ENCODE measurements at places on chromosomes 13 and 19.

DNA sequence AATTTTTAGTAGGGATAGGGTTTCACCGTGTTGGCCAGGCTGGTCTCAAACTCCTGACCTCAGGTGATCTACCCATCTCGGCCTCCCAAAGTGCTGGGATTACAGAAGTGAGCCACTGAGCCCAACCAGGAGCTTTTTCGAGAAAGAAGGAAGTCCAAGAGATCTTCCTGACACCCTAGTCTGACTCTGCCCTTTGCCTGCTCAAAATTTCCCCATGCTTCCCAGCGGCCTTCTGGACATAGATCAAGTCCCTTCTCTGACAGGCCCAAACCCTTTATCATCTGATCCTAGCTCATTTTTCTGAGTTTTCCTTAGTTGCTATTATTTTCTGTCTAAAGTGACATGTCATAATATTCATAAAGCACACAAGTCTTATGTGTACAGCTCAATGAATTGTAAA is 1.5 kb upstream of the BAX start:
- no peak for DNase-seq

DNA sequence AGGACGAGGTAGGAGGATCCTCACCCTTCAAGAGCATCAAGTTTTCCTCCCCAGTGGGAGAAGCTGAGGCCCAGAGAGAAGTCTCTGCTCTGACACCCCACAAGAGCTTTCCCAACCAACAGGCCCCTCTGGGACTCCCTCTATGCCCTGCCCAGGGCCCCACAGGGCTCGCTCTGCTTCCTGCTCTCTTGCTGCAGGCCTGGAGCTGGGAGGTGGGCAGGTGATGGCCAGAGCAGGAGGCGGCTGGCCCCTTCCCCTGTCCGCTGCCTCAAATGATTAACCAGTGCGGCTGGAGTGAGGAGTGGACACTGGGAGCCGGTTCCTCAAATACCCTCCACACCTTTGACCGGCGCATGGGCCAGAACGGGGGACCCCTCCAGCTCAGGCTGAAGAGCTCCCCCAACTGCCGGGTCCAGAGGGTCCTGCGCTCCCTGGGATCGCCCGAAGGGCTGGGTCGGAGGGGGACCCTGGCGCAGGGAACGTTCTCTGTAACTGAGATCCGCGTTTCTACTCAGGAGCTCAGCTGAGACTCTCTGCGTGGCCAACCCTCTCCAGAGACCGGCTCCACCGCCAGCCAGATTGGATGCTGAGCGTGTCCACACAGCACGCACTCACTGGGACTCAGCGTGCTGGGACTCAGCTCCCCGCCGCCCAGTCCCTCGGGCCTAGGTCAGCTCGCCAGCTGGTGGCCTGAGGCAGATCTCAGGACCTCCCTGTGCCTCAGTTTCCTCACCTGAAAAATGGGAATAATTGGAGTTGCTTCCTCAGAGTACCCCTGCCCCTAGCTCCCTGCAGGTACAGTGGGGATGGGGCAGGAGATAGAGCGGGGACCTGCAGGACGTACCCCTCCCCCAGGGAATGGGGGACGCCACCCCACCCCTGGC is 6.7 kb upstream of the ONECUT3 start:
- no peak for DNase-seq

DNA sequence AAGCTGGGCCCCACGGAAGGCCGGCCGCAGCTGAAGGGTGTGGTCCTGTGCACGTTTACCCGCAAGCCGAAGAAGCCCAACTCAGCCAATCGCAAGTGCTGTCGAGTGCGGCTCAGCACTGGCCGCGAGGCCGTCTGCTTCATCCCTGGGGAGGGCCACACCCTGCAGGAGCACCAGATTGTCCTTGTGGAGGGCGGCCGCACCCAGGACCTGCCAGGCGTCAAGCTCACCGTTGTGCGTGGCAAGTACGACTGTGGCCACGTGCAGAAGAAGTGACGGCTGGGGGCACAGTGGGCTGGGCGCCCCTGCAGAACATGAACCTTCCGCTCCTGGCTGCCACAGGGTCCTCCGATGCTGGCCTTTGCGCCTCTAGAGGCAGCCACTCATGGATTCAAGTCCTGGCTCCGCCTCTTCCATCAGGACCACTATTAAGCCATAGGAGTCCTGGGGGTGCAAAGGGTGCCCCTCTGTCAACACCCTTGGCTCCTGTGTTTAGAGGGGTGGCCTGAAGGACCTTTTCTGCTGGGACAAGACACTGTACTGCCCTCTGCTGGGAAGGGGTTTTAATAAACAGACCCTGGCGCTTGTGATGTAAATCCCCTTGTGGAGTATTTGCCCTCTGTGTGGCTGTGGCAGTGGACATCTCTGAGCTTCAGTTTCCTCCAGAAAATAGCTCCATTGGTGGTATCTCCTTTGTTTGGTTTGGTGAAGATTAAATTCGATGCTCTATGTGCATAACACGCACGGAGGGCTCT is 1.9 kb downstream of the MRPS12 start:
- DNase-seq: no peak

DNA sequence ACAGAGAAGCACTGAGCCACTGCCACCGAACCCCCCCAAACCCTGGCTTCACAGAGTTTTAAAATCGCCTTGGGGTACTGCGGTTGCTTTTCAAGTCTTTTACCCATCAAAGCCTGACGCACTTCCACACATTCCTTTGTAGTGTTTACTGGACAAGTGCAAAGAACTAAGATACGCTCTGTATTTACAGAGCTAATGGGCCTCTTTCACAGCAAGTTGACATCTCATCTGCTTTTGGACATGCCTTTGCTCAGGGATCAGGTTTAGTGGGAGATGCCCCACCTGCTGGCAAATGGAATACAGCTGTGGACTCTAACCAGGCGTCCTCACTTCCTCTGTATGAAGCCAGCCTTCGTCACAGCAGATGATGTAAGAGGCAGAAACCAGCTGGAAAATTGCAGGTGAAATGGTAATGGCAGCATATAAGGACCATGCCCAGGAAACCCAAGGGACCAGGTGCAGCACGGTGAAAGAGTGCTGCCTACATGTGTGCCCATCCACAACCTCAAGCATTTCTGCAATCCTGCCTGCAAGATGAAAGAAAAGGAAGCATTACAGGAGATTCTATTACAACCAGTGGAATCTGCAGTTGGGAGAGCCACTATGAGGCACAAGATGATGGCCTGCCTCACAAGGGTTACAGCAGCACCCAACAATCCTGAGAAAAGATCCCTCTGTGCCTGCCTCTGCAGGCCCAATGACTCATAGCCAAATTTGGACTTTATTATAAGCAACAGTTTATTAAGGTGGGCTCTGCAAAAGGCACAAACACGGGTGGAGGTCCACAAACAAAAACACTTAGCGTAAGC is 34.7 kb downstream of the BRD4 start:
- DNase-seq: no peak

DNA sequence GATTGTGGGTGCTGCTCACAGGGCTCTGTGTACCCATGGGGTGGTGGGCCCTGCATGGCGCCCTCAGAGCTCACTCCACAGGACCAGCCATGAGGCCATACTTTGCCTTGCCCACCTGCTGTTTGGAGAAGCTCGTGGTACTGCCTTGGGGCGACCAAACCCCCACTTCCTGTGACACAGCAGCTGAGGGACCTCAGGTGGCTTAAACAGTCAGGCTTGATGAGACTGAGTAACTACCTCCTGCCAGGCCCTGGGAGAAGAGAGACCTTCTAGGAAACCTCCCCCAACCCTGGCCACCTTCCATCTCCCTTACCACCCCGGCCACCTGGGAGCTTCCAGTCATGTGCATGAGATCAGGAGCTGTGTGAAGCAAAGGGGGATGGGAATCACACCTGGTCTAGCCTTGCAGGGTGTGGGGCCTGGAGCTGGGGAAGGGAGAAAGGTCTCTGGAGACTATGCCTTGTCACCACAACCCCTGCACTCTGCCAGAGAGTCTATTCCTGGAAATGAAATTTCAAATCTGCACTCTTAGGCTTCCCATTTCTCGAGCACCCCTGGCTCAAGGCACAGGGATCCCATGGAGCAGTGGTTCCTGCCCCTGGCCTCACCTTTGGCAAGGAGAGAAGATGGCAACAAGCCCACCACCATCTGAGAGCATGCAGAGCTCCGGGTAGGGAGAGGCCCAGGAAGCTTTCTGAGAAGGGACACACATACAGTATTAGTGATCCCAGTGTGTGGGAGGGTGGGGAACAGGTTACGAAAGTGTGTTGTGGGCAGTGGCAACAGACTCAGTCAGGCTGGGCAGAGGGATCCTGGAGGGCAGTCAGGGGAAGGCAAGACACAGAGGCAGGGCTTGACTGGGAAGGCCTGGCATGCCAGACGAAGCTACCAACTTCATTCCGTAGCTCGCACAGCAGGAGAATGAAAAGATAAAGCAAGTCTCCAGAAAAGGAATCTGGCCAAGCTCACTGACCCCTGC is 125.0 kb downstream of the URI1 start:
- DNase-seq: no peak

- no peak for DNase-seq
Observed at GRCh38 chr19:18629166-18630088, 7.4 kb upstream of the KLHL26 start.

DNA sequence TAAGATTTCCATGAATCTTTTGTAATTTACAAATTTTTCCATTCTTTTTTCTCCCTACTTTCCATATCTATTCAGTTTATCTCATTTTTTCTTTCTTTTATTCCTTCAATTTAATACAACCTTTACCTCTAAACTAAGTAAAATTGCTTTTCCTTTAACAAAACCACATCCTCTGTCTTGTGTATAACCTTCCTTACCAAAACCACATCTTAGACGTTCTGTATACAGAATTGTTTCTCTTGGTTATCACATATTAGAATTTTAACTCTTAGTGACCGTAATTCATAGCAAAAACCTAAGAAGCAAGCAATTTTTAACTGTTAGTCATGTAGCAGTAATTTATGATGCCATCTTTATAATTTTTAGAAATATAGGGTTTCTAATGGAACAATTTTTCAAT is 15.0 kb downstream of the PPP5C start:
- DNase-seq: no peak

DNA sequence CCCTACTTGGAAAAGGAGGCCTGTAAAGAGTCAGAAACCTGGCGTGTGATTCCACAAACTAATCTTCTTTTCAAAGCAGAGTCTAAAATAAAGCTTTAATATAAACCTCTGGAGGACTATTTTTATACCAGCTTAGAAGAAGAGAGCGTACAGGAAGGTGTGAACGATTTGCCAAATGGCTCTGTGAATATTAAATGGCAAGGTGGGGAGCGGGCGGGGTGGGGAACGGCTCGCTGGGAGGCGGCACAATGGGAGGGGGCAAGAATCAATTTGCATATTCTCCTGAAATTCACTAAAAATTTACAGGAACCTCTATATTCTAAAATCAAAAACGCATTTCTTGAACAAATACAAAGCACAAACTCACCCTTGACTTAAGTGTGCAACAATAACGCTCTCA is 982 bp downstream of the ZNF780B start:
- DNase-seq: no peak

DNA sequence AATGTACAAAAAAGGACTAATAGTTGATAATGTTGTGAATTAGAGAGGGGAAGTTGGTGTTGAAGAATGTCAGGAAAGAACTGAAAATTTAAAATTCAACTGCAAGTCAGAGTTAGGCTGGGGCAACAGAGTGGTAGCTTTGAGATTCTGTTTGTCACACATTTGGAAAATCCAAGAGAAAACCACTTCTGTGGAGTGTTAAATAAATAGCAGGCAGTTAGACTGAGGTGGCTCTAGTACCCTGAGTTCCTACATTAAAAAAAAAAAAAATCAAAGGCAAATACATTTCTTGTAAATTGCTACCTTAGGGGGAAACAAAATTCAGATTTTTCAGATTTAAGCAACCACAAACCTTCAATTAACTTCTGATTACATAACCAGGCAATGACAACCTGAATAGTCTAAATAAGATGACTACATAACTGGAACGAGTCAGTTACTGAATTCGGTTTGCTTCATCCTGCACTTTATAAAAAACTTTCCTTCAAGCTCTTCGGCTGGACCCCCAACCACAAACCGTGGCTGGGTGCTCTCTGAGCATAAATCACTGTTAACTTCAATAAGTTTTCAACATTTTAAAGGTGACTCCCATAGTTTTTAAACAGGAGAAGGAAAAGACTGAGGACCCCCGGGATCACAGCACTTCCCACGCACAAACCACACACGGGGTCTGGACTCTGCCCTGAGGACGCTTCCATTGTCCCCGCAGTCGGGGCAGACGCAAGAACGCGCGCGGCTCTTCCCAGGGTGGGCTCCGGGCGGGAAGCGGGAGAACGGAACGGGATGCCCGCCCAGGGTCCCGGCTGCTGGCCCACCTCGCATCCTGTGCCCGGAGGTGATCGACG is 725 bp downstream of the ZNF682 start:
- DNase-seq: no peak

- DNase-seq: no peak
Observed at GRCh38 chr19:45172173-45172572, 5.9 kb downstream of the TRAPPC6A start.

DNA sequence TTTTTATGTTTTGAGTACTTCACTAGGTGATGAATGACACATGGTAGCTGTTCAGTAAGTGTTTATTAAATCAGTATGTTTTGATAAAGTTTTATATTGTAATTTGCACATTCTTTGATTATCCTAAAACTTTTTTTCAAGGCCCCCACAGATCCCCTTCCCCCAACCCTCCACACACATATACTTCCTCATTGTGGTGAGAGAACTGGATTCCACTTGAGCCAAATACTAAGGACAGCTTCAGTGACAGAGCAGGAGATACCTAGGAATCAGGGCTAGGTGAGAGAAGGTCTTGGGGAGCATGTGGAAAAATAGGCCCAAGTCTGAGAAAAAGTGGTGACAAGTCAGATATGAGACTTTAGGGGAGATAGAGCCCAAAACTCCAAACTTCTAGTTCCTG is 174.6 kb downstream of the TDRD3 start:
- DNase-seq: no peak

GRCh38 chr19:40225440-40226305 is 816 bp downstream of the CCNP start:
- DNase-seq: no peak

DNA sequence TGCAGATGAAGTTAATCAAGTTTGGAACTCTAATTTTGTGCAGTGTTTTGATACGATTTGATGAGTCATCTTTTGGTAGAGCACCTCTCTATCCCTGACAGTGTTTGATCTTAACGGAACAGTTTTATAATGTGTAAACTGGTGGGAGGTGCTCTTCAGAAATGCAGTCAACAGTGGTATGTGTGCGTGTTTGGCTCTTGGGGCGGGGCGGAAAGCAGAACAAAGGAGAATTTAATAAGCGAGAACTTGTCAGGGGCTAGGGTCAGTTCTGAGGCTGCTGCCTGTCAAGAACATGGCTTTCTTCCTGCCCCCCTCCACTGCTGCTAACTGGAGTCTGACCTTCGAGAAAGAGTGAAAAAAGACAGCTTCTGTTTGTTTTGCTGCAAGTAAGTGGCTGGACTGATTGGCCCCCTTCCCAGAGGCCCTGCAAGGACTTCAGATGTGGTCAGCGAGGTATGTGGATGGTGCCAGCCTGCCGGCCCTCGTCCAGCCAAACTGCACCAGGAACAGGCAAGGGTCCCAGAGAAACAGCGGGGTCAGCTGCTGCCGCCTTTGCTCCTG is 40.8 kb downstream of the BBC3 start:
- peak; percentile 52 for DNase-seq

- no peak for DNase-seq
Observed at GRCh38 chr13:40302351-40302750, 364.1 kb downstream of the FOXO1 start.
